Skeletal muscle cell (primary cell): ENCODE measurements at places on chromosomes 4 and X.

- no peak for DNase-seq
Measured at GRCh38 chr4:14880805-14881204, 121.5 kb upstream of the CPEB2 start.

DNA sequence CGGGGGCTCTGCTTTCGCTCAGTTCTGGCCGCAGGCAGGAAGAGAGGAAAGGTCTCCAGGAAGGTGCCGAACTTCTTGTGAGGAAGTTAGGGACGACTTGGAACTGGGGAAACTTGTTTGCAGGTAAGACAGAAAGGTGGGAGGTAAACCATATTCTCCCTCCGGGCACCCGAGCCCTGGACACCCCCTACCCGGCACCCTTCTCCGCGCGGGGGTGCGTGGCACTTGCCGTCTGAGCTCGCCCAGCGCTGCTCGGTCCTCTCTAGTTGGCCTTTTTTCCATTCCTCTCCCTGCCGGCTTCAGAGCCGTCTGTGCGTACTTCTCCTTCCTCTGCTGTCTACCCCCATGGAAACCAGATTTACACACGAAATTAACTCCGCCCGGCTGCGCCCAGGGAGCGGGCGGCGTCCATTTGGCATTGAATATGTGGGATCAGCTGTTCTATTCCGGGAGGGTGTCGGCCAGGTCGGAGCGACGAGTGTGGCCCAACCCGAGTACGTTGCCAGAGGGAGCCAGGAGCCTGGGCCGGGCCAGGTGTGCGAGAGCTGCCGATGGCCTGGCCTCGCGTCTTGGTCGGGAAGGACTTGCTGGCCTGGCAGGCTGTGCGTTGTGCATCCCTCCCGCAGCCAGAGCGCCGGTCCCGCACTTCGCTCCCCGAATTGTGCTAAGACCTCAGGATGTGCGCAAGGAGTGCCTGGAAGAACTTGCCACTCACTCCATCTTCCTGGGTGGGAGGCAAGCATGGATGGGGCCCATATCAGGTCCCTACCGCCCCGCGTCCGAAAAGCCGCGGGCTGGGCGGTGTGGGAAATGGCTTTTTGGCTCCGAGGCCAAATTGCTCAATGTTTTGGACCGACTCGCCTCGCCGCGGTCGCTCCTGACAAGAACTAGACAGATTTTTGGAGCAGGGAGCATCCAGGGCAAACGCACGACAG, 1.7 kb downstream of the PDGFRA start:
- no peak for DNase-seq

DNA sequence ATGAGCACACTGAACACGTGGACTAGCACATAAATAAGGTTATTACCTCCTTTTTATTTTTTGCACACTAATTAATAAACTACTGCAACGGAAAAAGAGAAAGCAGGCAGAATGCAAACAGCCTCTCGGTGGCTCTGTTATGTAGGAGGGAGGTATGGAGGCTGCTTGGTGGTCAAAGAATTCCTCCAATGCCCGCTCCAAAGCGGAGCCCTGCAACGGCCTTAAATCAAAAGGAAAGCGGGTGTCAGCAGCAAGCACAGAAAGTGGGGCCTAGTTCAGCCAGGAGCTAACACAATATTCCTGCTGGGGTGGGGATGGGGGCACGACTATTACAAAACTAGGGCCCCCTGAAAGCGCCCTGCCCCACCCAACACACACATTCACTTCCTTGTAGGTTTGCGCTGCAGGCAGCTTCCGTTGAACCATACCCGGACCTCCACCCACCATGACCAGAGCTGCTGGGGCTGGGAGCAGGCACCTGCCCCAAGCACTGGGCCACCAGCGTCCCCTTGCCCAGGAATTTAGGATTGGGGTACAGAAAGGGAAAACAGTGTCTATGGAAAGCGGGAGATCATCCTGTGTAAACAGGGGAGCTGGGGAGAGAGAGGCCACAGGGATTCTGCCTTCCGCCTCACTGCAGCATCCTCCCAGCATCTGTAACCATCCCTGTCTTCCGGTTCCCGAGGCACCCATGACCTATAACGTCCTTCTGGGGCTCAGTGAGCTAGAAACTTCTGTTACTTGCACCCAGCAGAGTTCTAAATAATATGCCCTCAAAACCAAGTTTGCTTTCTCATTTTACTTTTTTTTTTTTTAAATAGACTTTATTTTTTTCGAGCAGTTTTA, 57.1 kb upstream of the DDX3X start:
- no peak for DNase-seq

DNA sequence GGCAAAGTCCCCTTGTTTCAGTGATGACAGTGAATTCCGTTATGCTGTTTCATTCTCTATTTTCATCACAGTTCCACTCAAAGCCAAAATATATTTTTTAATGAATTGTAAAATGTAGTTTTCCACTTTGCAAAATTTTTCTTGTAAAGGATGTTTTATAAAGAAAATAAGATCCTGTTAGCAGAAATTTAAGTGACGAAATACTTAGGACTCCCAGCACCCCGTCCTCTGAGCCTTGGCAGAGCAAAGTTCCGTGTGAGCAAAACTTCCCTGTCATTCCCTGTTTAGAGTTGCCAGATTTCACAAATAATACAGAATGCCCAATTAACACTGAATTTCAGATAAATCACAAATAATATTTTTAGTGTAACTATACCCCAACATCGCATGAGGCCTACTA, 81.0 kb upstream of the RBPJ start:
- no peak for DNase-seq

DNA sequence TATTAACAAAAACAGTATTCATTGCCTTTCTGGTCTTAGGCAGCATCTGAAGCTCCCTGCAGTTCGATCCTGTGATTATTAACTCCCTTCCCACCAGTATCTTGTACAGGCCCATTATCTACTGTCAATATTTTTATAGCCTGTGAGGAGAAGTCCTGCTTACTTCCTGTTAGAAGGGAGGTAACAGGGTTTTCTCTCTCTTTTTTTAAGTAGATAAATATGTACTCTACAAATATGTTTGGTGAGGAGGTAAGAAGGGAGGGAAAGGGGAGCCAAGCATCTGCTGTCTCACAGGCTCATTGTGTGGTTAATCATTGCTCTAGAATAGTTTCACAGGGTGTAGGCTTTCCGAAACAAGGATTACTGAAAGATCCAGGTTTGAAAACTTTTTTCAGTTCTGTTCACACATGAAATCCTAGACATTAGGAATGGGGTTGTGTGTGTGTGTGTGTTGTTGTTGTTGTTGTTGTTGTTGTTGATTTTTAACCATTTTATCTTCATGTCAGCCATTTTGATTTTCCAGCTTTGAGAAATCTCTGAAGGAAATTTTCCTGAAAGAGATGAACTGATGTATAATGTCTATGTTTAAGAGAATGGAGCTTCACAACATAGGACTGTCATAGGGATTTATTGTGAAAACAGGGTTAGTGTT, 14.2 kb downstream of the ATOH1 start:
- no peak for DNase-seq

DNA sequence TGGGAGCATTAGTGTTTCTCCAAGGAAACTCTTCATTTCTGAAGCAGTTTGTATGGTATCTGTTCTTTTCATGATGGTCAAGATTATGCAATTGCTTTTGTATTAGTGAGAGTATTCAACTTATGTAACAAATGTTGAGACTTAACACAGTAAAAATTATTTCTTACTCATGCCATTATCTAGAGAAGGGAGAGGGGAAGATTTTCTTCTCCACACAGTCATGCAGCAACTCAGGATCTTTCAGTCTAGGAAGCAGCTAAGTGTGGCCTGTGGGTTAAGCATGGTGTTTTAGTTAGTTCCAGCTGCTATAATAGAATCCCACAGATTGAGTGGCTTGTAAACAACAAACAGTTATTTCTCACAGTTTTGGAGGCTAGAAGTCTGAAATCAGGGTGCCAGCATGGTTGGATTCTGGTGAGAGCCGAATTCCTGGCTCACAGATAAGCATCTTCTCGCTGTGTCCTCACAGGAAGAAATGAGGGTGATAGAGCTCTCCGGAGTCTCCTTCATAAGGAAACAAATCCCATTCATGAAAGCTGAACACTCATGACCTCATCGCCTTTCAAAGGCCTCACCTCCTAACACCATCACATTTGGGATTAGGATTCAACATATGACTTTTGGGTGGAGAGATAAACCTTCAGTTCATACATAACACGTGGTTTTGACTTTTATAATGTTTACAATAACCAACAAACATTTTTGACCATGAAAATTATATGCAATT, 101.2 kb downstream of the FRMPD4 start:
- DNase-seq: no peak

- no peak for DNase-seq
Measured at GRCh38 chr4:161585011-161585410, 578.8 kb downstream of the FSTL5 start.

GRCh38 chr4:140754918-140755773, 1.0 kb downstream of the TBC1D9 start:
- DNase-seq: no peak

DNA sequence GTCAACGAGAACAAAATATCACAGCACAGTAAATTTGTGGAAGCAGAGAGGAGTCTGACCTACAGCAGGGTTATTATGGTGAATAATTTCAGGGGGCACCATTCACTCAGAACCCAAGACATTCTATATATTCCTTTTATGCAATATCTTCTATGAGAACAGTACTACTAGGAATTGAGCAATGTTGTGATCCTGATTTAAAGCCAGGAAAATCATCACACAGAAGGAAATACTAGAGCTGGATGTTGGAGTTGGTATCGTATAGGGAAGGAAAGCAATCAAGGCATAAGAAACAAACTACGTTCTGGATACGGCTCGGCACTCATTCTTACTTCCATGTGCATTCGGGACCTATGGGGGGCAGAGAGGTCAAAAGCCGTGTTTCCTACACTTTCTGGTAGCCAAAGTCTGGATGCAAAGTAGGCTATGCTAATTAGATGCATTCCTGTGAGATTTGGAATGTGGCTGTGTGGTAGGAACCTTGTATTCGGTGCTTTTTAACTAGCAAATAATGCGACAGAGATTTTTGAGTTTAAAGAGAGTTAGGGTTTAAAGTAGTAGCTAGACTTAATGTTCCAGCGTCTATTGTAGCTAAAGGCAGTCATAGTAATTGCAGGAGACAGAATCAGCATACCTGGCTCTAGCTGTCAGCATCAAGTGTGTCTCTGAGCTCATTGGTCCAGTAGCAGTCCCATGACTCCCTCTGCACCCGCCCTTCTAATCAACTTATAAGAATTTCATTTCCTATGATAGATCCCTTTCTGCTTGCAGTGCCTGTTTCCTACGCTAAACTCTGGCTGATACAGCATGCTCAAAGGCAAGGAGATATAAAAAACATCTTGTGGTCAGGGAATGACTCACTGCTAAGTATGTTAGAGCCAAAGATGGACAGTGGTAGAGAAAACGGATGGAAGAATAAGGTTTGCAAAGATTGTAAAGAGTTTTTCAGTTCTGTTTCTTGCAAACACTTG, 43.3 kb upstream of the PDGFC start:
- peak; percentile 87 for DNase-seq

- no peak for DNase-seq
Measured at GRCh38 chrX:77444075-77444474, 3.1 kb upstream of the FGF16 start.

GRCh38 chrX:153226344-153227185, 47.5 kb downstream of the MAGEA1 start:
- peak; percentile 43 for DNase-seq

- DNase-seq: peak; percentile 45
Measured at GRCh38 chr4:113057891-113058290, 8.4 kb downstream of the ANK2 start.

DNA sequence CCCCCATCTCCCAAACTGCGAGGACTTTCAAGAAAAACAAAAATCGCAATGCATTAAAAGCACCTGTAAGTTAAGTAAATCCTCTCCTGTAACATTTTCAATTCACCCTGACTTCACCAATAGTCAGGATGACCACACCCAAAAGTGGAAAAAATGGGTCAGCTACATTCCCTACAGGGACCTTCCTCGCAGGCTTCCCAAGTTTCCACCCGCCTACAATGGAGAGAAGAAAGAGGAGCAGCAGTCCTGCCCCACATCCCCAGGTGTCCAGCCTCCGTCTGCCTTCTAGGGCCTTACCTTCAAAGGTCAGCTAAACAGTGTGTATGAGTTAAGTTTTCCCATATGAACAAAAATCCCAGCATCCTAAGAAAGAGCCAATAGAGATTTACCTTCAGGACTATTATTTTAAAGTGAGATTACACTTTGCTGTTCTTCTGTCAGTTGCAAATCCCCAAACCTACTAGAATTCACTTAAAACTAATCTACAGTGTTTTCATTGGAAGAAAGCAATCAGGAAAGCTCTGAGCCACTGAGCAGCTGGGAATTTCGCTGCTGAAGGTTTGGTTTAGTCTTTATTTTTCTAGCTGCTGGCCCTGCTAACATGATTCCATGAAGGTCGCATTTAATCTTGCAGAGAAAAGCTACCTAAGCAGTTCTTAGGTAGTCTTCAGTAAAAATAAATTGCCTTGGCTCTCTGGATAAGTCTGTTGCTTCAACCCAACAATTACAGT, 12.5 kb downstream of the IRF2 start:
- DNase-seq: no peak

DNA sequence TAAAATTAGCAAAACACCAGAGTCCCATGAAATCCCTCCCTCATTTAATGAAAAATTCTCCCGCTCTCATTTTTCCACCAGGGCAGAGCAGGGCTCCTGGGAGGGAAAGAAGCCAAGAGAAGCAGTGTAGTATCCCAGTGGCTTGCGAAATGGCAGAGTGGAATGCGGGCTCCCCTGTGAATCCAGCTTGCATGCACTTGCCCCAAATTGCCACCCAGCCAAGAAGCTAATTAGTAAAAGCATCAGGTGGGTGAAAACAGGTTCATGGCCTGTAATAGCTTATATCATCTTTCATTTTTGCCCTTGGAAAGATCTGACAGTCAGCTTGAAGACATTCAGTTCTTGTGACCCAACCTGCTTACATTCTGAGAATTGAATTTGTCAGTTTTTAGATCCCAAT, 10.1 kb downstream of the AMOT start:
- DNase-seq: no peak

- DNase-seq: no peak
Measured at GRCh38 chrX:1325515-1326116, 11.0 kb upstream of the IL3RA start.

DNA sequence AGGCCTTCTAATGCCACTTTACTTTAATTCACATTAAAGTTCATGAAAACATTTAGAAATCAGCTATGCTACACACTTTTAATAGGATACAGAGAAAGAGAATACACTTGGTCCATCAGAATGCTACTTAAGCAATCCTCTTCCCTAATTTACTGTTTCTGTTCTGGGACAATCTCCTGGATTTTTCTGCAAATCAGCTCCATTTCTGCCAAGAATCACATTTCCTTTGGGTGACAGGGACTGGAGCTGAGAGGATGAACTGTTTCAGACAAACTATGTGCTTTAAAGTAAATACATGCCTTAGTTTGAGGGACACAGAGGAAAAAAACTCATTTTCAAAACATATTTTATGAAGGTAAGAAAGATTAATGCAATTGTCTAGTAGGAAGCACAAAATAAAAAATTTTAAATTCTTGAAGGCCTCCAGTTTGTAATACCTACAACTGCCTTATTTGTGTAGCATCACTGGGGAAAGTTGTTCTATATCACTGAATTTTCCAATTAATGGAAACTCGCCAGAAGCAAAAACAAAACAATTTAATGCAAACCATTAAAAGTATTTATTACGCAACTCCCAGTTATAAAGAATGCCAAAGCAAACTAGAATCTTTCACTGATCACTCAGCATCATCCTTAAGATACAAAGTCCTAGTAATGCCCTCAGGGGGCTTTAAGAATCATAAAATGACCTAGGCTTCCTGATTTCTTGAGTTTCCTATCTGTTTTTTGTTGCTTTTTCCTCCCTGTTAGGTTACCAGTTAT, 36.3 kb downstream of the BCLAF3 start:
- peak; percentile 17 for DNase-seq

GRCh38 chr4:121212806-121213205, 48.7 kb upstream of the TNIP3 start:
- no peak for DNase-seq

GRCh38 chr4:71907782-71908181, 123.9 kb upstream of the GC start:
- DNase-seq: no peak

- peak; percentile 60 for DNase-seq
Measured at GRCh38 chrX:2391869-2392606, 108.7 kb downstream of the DHRSX start.
